Colonic mucosa (tissue), 4 donors: ENCODE measurements at places on chromosomes 2 and 18. TPM values are rescaled to one million over a fixed set of nuclear protein-coding genes. Genes with fewer than 3 reads are reported as not detected.

DNA sequence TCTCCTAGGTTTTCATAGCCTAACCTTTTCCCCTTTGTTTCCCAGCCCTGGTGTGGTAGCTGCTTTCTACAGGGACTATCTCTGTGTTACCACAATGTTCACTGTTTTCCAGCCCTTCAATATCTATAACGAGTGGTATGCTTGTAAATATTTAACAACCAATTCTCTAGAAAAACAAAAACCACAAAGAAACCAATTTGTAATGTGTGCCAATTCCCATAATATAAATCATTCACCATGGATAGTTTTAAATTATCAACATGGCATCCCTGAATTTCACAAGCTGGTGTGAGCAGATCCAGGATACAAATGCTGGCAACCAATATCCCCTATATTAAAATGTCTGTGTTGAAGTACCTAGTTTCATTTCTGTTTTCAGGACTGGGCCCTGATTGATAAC is 207.5 kb upstream of the FBXO11 start:
- no peaks in the 10 kb centered on the region for H3K27me3 ChIP-seq
- no peaks in the 10 kb centered on the region for H3K36me3 ChIP-seq
- no peak overlapping the region for H3K4me3 ChIP-seq
- no peak for DNase-seq
- H3K4me1 ChIP-seq, result no peaks in the 10 kb centered on the region
- no peak overlapping the region for H3K27ac ChIP-seq

GRCh38 chr2:37604716-37605115 is 66.7 kb downstream of the CDC42EP3 start:
- no peak overlapping the region for H3K27ac ChIP-seq
- H3K27me3 ChIP-seq, result no peaks in the 10 kb centered on the region
- H3K4me1 ChIP-seq, result no peaks in the 10 kb centered on the region
- no peak for DNase-seq

DNA sequence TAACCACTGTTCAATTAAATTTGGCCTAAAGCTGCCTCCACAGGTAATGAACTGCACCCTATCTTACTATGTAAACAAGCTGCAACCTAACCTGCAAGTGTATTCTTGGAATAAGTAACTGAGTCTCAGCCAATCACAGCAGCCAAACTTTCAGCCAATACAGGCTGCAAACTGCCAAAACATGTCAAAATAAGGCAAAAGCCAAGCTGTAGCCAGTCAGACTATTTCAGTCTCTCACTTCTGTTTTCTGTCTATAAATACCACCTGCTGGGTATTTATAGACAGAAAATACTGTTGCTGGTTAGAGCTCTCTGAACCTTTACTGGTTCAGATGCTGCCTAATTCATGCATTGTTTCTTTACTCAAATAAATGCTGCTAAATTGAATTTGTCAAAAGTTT is 14.3 kb downstream of the C2orf76 start:
- no peak overlapping the region for H3K27ac ChIP-seq
- no peaks in the 10 kb centered on the region for H3K36me3 ChIP-seq
- H3K4me3 ChIP-seq, result no peak overlapping the region
- no peaks in the 10 kb centered on the region for H3K4me1 ChIP-seq

Gene SULT1C4
- 0.59 TPM for total RNA-seq

Gene TPO
- total RNA-seq, result 0.94 TPM

Gene DOK6
- total RNA-seq, result 0.59 TPM

Gene ZC3H15
- total RNA-seq, result 64.2 TPM

Gene CRYGD
- total RNA-seq, result not detected

- no peak overlapping the region for H3K27ac ChIP-seq
- DNase-seq, result no peak
- H3K4me1 ChIP-seq, result no peaks in the 10 kb centered on the region
- no peaks in the 10 kb centered on the region for H3K36me3 ChIP-seq
- H3K4me3 ChIP-seq, result no peak overlapping the region
Measured at GRCh38 chr2:135600915-135601314, 69.6 kb downstream of the R3HDM1 start.

DNA sequence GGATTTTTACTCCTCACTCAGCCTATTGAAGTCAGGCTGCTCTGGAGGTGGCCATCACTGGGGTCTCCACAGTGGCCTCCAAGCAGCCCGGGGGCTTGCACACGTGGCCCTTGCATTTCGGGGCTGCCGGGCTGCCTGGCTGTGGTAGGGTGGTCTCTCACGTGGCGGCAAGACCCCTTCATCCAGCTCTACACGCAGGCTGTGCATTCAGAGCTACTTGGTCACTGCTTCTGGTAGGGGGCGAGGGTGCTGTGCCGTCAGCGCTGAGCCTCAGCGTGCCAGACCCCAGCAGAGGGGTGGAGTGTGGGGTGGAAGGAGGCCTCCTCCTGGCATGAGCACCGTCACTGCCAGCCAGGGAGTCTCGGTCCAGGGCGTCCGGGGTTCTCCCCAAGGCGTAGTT is 80.6 kb downstream of the SH3BP4 start:
- H3K27me3 ChIP-seq, result no peaks in the 10 kb centered on the region
- no peaks in the 10 kb centered on the region for H3K4me1 ChIP-seq
- no peaks in the 10 kb centered on the region for H3K36me3 ChIP-seq
- no peak overlapping the region for H3K27ac ChIP-seq

Gene RAB31
- total RNA-seq, result 4.7 TPM

Gene UGT1A5
- total RNA-seq, result 1.1 TPM

Gene ZBTB14
- 11.8 TPM for total RNA-seq

GRCh38 chr2:7419186-7419585 is 502.0 kb downstream of the RNF144A start:
- H3K27me3 ChIP-seq, result no peaks in the 10 kb centered on the region
- DNase-seq, result no peak
- H3K27ac ChIP-seq, result no peak overlapping the region
- H3K4me3 ChIP-seq, result no peak overlapping the region
- H3K4me1 ChIP-seq, result no peaks in the 10 kb centered on the region

Gene FBLN7
- 0.10 TPM for total RNA-seq

Gene FEV
- total RNA-seq, result 2.9 TPM

Gene KCNJ13
- total RNA-seq, result 0.32 TPM

- no peak for DNase-seq
- H3K4me3 ChIP-seq, result no peak overlapping the region
- no peaks in the 10 kb centered on the region for H3K4me1 ChIP-seq
- H3K27me3 ChIP-seq, result no peaks in the 10 kb centered on the region
Measured at GRCh38 chr2:95287806-95288205, 9.3 kb upstream of the KCNIP3 start.

- H3K36me3 ChIP-seq, result no peaks in the 10 kb centered on the region
- no peaks in the 10 kb centered on the region for H3K4me1 ChIP-seq
- H3K27me3 ChIP-seq, result no peaks in the 10 kb centered on the region
Measured at GRCh38 chr2:25926984-25927756, 48.9 kb upstream of the ASXL2 start.
